Stimulated activated CD8-positive, alpha-beta memory T cell treated with anti-CD3 and anti-CD28 coated beads, Interleukin-12 subunit alpha, Interleukin-12 subunit beta, amount 100 ng/mL, for 4 hours (primary cell): ENCODE measurements at places on chromosomes 2 and 18.

- DNase-seq, result no peak
Observed at GRCh38 chr18:42730272-42730671, 385.2 kb downstream of the RIT2 start.

GRCh38 chr18:79476918-79477571 lies 81.3 kb downstream of the NFATC1 start:
- DNase-seq, result no peak

- DNase-seq, result no peak
Observed at GRCh38 chr2:165852394-165852793, 58.3 kb upstream of the GALNT3 start.

- DNase-seq, result no peak
Observed at GRCh38 chr2:143802242-143802641, 673.0 kb downstream of the ARHGAP15 start.

GRCh38 chr2:232611559-232612218 lies 21.7 kb upstream of the EFHD1 start:
- DNase-seq, result peak; percentile 37

- no peak for DNase-seq
Observed at GRCh38 chr2:118520246-118520645, 327.2 kb downstream of the EN1 start.

GRCh38 chr2:192150166-192150565 lies 44.6 kb downstream of the TMEFF2 start:
- DNase-seq, result no peak

GRCh38 chr18:425106-425745 lies 75.3 kb downstream of the COLEC12 start:
- no peak for DNase-seq

- DNase-seq, result no peak
Observed at GRCh38 chr2:172725746-172726145, 9.9 kb upstream of the RAPGEF4 start.

GRCh38 chr2:36238106-36238505 lies 117.5 kb upstream of the CRIM1 start:
- no peak for DNase-seq
